HFFc6 (cell line): ENCODE measurements at places on chromosomes 12 and 14. TPM values are rescaled to one million over a fixed set of nuclear protein-coding genes. Genes with fewer than 3 reads are reported as not detected.

DNA sequence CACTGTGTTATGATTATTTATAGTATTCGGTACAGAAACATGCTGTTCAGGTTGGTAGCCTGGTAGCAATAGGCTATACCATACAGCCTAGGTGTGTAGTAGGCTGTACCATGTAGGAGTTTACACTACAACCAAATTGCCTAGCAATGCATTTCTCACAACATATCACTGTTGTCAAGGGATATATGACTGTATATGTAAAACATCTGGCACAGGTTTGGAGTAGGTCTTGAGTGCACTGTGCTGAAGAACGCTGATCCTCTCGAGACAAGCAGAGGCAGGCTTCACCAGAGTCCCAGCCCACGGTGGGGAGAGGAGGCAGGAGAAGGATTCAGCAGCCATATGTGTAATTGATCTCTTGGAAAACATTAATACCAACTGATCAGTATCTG lies 15.0 kb upstream of the TBX5 start:
- DNase-seq = no peak

DNA sequence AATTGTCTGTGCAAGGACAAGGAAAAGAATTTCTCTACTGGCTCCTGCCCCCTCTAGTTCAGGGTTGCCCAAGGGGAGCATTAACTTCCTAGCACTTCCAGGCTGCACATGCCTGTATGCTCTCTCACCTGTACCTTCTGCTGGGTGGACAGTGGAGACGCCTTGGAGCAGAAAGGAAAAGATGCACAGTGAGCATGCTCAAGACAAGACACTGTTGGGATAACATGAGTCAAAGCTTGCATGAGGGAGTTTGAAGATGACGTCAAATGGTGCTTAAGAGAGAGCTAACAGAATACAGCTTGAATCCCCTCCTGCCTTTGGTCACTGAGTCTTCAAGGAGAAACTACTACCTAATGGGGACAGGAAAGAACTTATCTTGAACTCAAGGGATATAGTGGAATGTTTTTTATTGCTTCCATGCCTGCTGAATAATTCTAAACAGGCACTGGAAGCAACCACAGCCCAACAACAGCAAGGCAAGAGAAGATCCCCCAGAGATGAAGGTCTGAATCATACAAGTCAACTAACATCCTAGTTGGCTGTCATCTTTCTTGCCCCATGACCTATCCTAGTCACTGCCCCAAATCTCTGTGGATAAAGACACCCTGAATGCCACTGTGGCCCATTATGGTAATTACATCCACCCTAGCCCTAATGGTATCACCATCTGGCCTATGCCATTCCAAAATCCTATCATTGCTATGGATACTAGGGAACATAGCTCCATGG lies 23.5 kb downstream of the RPS6KA5 start:
- no peak for DNase-seq

GPR84 gene
- total RNA-seq = not detected in 3 replicates

VRTN gene
- total RNA-seq = not detected in 2 replicates

DNA sequence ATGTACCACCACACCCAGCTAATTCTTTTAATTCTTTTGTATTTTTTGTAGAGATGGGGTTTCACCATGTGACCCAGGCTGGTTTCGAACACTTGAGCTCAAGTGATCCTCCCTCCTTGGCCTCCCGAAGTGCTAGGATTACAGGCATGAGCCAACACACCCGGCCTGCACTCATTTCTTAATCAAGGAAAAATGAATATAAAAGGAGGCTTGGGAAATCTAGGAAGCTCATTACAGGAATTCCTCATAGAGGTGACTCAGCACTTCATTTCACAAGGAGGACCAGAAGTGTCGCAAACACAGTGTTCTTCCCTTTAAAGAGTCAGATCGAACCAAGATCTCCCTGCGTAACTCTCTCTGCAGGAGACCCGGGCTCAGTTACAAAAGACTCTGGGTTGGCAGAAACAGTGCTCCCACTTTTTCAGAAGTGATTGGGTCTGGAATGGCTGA lies 30.3 kb downstream of the NFKBIA start:
- DNase-seq = peak; percentile 94

GRCh38 chr12:6450091-6450868 lies 1.6 kb upstream of the TAPBPL start:
- no peak for DNase-seq

DNA sequence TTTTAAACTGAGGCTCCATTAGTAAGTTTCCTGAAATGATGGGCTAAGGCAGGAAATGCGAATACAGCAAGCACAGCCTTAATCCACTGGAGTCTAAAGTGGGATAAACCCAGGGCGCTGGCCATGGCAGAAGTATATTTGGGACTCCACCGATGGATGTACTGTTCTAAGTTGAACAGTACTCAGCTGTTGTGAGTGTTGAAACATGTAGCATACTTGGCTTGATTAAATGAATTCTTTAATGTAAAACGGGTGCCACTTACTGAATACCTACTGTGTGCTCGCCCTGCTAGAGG lies 996 bp downstream of the SSPN start:
- DNase-seq = peak; percentile 2

GRCh38 chr12:117792471-117792870 lies 176.3 kb downstream of the KSR2 start:
- no peak for DNase-seq

DNA sequence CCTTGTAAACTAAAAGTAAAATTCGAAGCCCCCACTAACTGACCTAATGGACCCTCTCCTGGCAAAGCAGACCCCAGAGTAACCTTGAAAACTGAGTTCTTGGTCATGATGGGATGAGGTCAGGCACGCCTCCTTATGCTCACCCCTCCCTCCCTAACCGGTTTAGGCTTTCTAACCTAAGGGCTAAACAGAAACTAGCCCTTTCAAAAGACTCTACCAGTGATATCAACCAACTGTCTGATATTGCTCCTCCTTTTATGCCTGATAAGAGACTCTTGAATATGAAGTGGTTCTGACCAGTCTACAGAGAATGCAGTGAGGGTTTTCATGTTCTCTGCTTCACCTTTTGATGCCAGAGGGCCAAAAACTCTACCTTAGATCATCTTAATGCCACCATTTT lies 4.8 kb upstream of the LPCAT3 start:
- no peak for DNase-seq

KRT3 gene
- total RNA-seq = 0.11 TPM in 1 of 3 replicates, not detected in the others

- DNase-seq = no peak
These were observed 29.1 kb downstream of the NGB start for GRCh38 chr14:77241955-77242354.

KCNJ8 gene
- total RNA-seq = 0.63 to 8.1 TPM (median 1.8 TPM) in 3 replicates
